ENCODE measurements at places on chromosomes 2 and 18.

DNA sequence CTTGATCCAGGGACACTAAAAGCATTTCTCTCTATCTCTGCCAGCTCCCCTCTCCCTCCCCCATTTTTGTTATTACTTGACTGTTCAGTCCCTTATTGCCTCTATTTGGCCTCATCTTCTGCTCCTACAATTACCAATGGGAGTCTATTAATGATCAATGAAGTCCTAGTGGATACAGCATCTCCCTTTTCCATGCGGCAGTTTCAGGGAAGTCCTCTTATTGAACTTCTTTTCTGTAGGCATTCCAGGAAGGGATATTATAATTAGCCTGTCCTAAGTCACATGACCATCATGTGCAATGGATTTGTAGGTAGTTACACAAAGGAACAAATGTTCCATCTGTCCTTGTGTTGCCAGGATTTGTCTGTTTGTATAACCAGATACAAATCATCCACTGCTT lies 495.1 kb upstream of the CNTNAP5 start:
- DNase-seq, result no peak

- DNase-seq, result no peak
These were observed 168.4 kb downstream of the ZFP36L2 start for GRCh38 chr2:43057742-43058725.

DNA sequence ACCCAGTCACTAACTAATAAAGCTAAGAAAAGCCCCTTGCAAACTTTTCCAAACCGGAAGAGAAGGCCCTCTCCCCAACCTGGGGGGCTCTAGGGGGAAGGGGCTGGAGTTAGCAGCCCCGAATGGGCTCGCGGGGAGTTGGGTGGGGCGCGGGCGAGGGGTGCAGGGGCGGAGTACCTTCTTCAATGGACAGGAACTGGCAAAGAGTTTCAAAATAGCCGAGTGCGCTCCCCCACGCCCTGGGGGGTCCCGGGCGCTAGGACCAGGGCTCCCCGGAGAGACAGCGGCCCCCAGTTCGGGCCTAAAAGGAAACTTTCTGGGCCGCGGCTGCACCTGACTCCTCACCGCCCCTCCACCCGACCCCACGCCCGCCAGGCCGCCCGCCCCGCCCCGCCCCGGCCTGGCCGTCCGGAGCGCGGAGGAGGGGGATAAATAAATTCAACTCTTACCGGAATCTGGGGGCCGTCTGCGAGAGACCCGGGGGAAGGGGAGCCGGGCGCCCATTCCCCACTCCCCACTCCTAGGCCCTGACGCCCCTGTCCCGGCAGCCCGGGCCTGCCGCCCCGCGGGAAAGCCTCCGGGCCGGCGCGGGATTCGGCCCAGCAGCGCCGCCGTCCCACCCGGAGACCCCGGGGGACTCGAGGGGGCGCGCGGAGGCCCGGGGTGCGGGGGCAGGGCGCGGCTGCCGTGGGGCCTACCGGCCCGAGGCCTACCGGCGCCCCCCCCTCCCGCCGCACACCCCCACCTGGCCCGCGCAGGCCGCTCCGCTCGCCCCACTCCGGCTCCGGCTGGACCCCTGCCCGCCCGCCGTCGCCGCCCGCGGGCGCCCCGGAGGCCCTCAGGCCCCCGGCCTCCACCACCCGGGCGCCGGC lies 868 bp downstream of the INO80D start:
- no peak for DNase-seq

- no peak for DNase-seq
These were observed 238.4 kb downstream of the ZEB2 start for GRCh38 chr2:144281476-144281875.

DNA sequence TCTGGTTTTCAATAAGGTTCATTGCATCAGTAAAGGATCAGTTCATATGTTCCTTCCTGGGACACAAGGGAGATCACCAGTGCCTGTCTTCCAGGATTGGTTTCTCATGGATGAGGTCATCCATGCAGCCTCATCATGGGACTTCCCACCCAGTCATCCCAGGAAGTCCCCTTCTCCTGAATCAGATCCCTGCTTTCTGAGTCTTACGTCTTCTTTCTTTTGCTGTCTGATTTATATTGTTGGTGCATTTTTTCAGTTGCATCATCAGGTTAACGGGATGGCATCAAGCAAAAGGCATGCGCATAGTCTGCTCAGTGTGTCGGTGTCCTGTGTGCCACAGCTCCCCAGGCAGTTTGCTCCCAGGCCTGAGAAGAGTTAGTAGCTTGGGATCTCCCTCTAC lies 105.9 kb downstream of the SOX11 start:
- DNase-seq, result no peak

DNA sequence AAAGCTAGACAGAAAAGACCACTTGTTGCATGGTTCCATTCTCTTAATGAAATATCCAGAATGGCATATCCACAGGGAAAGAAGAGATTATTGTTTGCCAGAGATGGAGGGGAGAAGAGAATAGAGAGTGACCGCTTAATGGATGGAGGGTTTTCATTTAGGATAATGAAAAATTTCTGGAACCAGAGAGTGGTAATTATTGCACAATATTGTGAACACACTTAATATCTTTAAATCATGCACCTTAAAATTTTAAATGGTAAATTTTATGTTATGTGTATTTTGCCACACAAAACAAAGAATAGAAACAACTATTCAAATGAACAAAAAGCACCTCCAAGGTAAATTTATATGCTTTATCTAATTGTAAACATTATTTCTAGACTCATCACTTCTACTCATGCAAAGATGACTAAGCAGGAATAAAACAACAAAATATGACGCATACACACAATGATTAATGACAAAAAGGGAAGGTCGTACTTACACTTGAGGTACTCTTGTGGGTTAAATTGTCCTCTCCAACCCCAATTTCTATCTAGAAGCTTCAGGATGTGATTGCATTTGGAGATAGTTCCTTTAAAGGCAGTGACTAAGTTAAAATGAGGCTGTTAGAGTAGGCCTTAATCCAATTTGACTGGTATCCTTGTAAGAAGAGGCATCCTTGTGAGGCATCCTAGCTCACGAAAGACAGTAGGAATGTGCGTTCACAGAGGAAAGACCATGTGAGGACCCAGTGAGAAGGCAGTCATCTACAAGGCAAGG lies 18.7 kb upstream of the DHRS9 start:
- DNase-seq, result no peak

Data from NCI-H2107 (cell line).